ENCODE measurements at places on chromosomes 2 and 18.

DNA sequence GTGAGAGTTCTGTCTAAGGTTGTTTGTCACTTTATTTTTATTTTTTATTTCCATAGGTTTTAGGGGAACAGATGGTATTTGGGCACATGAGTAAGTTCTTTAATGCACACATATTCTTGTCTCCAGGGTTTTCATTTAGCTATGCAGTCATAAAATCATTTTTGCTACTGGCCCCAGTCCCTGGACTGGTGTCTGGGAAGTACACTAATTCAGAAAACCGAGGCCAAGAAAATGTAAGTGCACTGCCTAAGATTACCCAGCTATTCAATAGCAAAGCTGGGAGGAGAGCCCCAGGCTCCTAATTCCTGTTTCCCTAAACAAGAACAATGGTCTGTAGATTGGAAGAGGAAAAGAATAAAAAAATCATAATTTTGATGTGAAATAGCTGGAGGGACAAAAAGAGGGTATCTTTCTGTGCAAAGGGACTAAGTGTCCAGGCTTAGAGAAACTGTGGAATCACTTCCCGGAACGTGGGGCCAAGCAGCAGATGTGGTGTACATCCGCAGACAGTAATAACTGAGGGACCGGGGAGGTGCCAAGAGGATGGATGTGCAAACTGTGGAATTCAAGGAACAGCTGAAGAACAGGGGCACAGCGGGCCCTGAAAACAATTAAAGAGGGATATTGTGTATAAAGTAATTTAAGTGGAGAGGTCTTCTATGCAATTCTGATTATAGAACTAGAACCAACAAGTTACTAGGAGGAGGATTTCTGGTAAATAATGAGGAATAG, 236.3 kb downstream of the ACKR3 start:
- DNase-seq, result no peak

DNA sequence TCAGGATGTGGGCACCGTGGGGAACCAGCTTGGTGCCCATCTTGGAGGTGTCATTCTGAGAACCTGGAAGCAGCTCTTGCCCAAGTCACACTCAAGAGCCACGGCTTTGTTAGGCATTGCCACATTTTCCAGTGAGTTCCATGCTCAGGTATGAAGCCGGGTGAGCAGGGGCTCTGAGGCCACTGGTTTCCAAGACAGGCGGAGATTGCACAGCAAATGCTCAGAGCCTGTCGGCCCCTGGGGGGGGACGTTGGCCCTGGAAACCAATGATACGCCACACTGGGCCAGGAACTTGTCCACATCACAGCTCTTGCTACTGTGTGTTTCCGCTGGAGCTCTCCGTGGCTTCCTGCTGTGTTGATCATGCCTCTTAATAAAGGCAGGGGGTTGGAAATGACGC, 52.5 kb upstream of the SALL3 start:
- DNase-seq, result no peak

DNA sequence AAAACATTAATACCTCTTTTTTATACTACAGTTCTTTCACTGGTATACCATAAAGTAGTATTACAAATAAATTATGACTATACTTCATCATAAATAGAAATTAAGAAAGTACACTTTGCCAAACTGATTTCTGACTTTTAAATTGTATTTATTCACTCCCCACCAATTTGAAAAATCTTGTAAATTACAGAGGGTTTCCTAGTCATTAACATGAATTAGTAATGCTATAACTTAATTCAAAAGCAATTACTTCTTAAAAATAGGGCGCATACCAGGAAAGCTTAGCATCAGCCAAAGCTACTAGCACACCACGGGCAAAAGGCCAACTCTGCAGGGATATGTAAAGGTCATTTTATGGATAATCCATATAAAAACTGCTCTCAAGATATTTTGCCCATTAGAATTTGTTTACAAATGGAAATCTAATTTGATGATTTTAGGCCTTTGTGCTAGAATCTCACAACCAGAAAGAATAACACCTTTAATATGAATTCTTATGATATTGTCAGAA, 142.3 kb downstream of the PIGN start:
- DNase-seq, result no peak

GRCh38 chr2:27263287-27264252, 723 bp upstream of the SLC30A3 start:
- no peak for DNase-seq

DNA sequence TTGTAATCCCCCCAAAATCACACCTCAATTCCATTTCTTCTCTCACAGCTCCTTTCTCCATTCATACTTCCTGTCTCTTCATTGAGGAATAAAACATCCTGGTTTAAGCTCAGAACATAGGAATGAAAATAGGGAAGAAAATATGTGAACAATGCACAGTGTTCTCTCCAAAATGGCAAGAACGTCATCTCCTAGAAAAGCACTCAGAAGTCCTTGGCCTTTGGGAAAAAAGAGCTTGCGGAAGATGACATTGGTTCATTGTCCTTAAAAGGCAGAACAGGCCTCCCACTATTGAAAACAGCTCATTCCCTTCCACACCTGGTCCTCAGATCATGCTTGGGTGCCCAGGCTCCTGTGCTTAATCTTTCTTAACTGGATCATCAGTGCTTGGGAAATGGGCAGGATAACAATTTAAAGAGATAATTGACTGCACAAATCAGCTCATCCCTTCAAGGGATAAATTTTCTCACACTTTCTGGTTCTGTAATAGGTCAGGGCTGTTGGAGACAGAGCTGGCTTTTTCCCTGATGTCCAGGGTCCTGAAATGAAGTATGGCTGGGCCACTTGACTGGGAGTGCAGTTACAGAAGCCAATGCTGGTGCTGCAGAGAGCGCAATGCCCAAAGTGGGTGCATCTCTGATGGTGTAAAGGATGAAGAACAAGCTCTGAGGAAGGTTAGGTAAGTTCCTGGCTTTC, 69.2 kb downstream of the MARCHF4 start:
- no peak for DNase-seq

GRCh38 chr2:210540900-210541289, 15.5 kb upstream of the CPS1 start:
- DNase-seq, result no peak

- no peak for DNase-seq
Measured at GRCh38 chr2:231483398-231484329, 19.4 kb upstream of the NCL start.

DNA sequence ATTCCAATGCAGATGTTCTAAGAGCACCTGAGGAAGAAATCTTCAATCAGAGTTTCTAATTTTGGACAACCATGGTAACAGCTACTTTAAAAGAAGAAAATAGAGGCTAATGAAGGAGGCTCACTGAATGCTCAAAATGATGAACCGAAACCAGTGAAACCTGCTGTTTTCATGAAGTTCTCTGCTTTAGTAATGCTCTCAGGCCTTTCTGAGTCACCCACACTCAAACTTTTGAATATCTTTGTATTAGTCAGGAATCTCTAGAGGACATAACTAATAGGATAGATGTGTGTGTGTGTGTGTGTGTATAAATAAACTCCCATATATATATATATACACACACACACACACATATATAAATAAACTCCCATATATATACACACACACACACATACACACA, 76.9 kb upstream of the RIT2 start:
- no peak for DNase-seq

Data from stimulated activated CD8-positive, alpha-beta memory T cell treated with anti-CD3 and anti-CD28 coated beads, Interleukin-15, amount 100 ng/mL, for 1 hour (primary cell).